ENCODE measurements at places on chromosomes 5 and 9.
A peak's percentile ranks its signal among the peaks of the same experiment; 100 is the strongest.

- DNase-seq = no peak
These were observed 94.0 kb downstream of the RAPGEF6 start for GRCh38 chr5:131541071-131541470.

GRCh38 chr5:144248015-144248414 lies 77.3 kb downstream of the KCTD16 start:
- no peak for DNase-seq

DNA sequence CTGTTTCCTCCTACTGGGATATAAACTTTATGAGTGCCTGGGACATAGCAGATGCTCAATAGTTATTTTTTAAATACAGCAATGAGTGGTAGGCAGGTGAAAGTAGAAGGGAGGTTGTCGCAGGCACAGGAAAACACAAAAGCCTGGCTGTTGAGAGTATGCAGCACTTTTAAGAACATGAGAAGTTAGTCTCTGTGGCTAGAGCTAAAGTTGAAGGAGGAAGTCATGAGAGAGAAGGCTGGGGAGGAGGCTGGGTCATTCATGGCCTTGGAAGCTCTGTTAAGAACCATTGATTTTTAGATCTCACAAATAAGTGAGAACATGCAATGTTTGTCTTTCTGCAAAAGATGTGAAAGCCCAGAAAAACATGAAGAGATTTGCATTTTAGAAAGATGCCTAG lies 126.7 kb downstream of the PRKACG start:
- DNase-seq = no peak

DNA sequence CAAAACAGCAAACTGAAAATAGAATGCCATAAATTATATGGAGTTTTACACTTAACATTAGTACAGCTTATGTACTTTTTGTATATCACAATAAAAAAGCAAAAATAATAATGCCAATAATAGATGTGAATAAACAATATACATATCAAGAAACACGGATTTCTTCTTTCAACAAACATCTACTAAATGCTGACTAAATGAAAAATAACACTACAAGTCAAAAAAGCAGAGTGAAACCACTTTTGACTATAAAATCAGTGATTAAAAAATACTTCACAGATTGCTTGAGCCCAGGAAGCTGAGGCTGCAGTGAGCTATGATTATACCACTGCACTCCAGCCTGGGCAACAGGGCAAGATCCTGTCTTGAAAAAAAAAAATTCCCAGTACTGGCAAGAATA lies 32.2 kb downstream of the FANCC start:
- no peak for DNase-seq

- no peak for DNase-seq
These were observed 31.2 kb upstream of the TARS1 start for GRCh38 chr5:33409435-33410170.

- DNase-seq = no peak
These were observed 431.5 kb upstream of the EDIL3 start for GRCh38 chr5:84816160-84816559.

- peak; percentile 43 for DNase-seq
These were observed 119.8 kb downstream of the EBF1 start for GRCh38 chr5:158979749-158980521.

- no peak for DNase-seq
These were observed 127.1 kb upstream of the GLRA1 start for GRCh38 chr5:152051499-152052454.

DNA sequence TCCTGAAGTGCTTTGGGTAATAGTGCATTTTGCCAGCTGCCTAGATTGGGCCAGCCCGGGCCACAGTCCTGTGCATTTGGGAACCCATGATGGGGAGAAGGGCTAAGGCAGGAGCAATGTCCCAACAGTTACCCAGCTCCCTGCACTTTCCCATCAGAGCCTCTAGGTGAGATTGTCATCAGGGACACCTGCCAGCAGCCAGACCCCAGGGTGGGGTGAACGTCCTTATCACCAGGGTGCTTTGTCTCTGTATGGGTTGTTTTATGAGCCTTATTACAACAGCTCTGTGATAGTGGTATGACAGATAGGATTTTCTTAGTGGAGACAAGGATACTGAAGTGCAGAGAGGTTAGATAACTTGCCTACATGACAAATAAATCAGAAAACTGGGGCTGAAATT lies 365.7 kb downstream of the OSTF1 start:
- DNase-seq = no peak

GRCh38 chr5:170474489-170475274 lies 29.1 kb upstream of the KCNIP1 start:
- DNase-seq = no peak

DNA sequence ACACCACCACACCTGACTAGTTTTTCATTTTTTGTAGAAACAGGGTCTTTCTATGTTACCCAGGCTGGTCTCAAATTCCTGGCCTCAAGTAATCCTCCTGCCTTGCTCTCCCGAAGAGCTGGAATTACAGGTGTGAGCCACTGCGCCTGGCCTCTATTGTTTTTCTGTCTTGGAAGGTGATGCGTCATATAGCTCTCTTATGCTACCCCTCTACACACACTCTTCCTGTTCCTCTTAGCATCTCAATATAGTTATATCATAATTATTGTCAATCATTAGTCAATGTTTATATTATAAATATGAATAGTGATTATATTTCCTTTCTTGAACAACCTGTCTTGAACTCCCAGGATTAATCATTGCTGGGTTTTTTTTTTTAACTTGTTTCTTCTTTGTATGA lies 7.3 kb downstream of the PKD2L2 start:
- DNase-seq = no peak

GRCh38 chr5:4651806-4652565 lies 488.1 kb upstream of the ADAMTS16 start:
- DNase-seq = no peak

DNA sequence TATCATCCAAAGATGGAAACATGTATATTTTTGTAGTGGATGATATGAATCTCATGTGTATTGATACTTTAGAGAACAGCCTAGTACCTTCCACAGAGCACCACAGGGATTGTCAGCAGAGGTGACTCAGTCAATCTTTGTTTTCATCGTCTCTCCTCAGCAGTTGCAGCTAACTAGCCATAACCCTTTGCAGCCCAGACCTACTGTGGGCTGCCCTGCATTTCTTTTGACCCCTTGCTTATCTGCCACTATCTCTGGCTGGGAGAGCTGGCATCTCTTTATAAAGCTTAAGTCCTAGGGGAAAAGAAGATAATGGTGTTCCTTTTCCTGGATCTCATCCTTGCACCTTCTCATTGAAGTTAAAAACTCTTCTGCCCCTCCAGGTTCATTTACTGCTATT lies 28.7 kb downstream of the HMGCR start:
- no peak for DNase-seq

GRCh38 chr5:159838551-159839222 lies 77.6 kb upstream of the ADRA1B start:
- no peak for DNase-seq
